Osteocyte (in vitro differentiated cells): ENCODE measurements at places on chromosomes 12 and 14. TPM values are rescaled to one million over a fixed set of nuclear protein-coding genes. Genes with fewer than 3 reads are reported as not detected.

The TMEM121 gene
- total RNA-seq: 3.3 and 3.6 TPM in 2 replicates

DNA sequence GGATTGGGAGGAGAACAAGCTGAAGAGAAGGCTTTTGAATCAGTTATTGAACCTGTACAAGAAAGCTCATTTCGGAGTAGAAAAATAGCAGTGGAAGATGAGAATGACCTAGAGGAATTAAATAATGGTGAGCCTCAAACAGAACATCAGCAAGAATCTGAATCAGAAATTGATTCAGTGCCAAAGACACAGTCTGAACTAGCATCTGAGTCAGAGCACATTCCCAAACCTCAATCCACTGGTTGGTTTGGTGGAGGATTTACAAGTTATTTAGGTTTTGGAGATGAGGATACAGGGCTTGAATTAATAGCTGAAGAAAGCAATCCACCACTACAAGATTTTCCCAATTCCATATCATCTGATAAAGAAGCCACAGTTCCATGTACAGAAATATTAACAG is 13.5 kb downstream of the MIA2 start:
- no peaks in the 10 kb centered on the region for H3K36me3 ChIP-seq
- H3K4me3 ChIP-seq: no peak overlapping the region

GRCh38 chr12:15863372-15863771 is 18.8 kb upstream of the STRAP start:
- no peak for DNase-seq
- no peak overlapping the region for H3K27ac ChIP-seq
- H3K36me3 ChIP-seq: no peaks in the 10 kb centered on the region
- no peaks in the 10 kb centered on the region for H3K27me3 ChIP-seq

The GZMH gene
- not detected in 2 replicates for total RNA-seq

GRCh38 chr12:132456186-132456943 is 33.6 kb upstream of the FBRSL1 start:
- peaks cover 14% of the 10 kb centered on the region for H3K27me3 ChIP-seq
- no peak overlapping the region for H3K4me3 ChIP-seq
- no peak overlapping the region for H3K27ac ChIP-seq
- DNase-seq: no peak
- peaks cover 4% of the 10 kb centered on the region for H3K4me1 ChIP-seq
- H3K36me3 ChIP-seq: no peaks in the 10 kb centered on the region

DNA sequence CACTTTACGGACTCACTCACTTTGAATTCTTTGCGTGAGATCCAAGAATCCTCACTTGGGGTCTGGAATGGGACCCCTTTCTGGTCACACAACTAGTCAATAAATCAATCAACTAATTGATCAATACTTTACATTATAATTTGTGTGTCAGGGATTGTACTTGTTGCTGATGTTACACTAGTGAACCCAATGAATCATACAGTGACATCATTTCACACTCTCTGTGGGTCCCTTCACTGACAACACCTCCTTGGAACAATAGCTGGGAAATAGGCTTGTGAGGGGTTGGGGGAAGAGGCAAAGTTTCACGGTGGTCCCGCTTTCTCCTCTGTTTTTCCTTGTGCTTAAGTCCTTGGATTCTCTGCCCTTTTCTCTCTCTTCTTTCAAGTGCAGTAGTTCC is 35.0 kb downstream of the TPH2 start:
- H3K27ac ChIP-seq: no peak overlapping the region
- H3K27me3 ChIP-seq: peaks cover 16% of the 10 kb centered on the region
- no peaks in the 10 kb centered on the region for H3K36me3 ChIP-seq
- no peak overlapping the region for H3K4me3 ChIP-seq
- H3K4me1 ChIP-seq: no peaks in the 10 kb centered on the region

DNA sequence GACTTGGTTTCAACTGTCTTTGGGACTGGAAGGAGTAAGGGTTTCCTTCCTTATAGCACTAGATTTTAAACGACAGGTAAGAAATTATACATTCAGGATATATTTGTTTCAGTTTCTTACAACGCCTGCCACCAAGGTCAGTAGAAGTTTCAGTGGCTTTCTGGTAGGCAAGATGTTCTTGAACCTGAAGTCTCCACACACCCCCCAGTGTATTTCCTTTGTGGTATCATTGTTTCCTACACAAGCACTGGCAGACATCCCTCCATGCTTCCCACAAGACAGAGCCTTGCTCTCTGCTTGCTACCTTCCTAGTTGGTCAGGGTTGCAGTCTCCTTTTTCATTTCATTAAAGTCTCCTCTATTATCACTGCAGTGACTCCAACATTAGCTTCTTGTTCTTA is 283.1 kb downstream of the FLRT2 start:
- no peak overlapping the region for H3K4me3 ChIP-seq
- H3K27me3 ChIP-seq: no peaks in the 10 kb centered on the region
- H3K36me3 ChIP-seq: no peaks in the 10 kb centered on the region

DNA sequence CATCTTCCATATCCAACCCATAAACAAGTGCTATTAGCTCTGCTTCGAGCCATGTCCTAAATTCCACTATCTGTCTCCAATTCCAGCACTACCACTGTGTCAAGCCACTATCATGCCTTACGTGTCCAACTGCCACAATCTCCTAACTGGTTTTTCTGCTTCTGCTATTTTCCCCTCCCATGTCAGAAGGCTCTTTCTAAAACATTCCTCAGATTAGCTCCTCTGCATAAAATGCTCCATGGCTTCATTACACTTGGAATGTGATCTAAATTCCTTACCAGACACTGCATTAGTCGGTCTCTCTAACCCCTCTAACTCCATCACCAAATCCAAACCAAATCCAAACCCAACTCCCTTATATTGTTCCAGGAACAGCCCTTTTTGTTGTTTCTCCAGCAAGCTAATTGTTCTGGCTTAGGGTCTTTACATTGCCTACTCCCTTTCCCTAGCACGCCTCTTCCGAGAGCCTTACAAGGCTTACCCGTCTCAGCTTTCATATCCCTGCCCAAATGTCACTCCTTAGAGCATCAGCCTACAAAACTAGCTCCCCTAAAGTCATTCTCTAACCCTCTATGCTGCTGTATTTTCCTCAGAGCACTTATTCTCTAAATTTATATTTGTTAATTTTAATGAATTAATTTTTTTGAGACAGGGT is 139.7 kb downstream of the HELB start:
- H3K27me3 ChIP-seq: no peaks in the 10 kb centered on the region
- no peak for DNase-seq
- no peaks in the 10 kb centered on the region for H3K4me1 ChIP-seq
- H3K36me3 ChIP-seq: no peaks in the 10 kb centered on the region
- no peak overlapping the region for H3K4me3 ChIP-seq

DNA sequence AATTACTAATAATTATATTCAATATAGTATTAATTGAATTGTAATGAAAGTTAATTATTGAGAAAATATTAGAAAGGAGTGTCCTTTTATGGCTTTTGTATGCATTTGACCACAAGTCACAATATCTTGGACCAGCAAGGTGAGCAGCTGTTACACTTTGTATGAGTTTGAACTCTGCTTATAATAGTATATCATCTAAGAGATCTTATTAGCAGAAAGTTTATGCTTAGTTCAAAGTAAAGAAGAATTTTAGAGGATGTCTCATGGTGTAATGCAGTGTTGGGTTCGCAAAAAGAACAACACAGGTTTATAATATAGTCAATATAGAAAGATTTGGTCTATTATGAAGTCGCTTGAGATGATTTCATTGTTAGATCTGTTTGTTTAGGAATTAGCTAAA is 2.0 kb upstream of the TRIM9 start:
- no peak overlapping the region for H3K27ac ChIP-seq
- H3K4me3 ChIP-seq: no peak overlapping the region
- peaks cover 26% of the 10 kb centered on the region for H3K4me1 ChIP-seq

The CDCA3 gene
- 8.0 and 9.2 TPM in 2 replicates for total RNA-seq

GRCh38 chr12:24898185-24898584 is 50.7 kb downstream of the BCAT1 start:
- DNase-seq: no peak
- no peaks in the 10 kb centered on the region for H3K27me3 ChIP-seq
- H3K4me3 ChIP-seq: no peak overlapping the region
- H3K4me1 ChIP-seq: peaks cover 46% of the 10 kb centered on the region

GRCh38 chr14:36174767-36175424 is 1.6 kb downstream of the PTCSC3 start:
- peaks cover 7% of the 10 kb centered on the region for H3K27me3 ChIP-seq
- H3K27ac ChIP-seq: no peak overlapping the region
- H3K4me1 ChIP-seq: no peaks in the 10 kb centered on the region
- H3K36me3 ChIP-seq: no peaks in the 10 kb centered on the region
- no peak for DNase-seq

DNA sequence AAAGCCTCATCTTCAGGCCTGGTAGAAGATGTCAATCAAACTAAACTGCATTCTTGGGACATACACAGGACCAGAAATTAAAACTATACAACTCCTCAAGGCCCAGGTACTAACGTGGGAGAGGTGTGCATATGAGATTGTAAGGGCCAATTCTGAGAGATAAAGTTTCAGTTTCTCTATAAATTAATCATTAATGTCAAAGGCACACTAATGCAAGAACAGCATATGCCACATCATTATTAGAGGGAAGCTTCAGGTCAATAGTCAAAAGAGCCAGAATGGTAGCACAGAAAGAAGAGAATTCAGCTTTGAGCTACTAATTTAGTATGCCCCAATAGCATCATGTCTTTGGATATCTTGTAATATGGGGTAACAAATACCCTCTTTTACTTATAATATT is 744.9 kb upstream of the MGAT4C start:
- no peaks in the 10 kb centered on the region for H3K4me1 ChIP-seq
- no peak for DNase-seq
- no peak overlapping the region for H3K27ac ChIP-seq
- peaks cover 4% of the 10 kb centered on the region for H3K27me3 ChIP-seq
- H3K36me3 ChIP-seq: no peaks in the 10 kb centered on the region

The CBLN3 gene
- 5.5 and 6.1 TPM in 2 replicates for total RNA-seq

DNA sequence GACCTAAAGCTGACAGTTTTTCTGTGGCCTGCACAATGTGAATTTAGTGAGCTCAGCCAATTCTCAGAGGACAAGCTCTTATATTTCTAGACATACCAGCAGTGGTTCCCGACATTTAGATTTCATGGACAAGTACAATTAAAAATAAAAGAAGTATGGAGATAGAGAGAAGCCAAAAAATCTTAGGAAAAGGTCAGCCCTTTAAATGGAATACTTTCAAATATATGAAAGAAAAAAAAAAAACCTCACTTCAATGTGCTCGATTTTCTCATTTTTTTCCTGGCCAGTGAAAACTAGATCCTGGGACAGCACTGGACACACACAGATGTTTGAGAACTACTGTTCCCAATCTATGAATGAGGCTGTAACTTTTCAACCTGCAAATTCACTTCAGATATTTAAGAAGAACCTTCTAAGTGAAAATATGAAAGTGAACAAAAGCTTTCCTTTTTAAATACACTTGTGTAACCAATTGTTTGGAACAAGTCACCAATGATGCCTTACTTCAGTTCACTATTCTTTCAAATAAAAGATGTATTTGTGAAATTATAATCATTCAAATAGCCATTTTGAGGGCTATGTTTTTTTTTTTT is 109.4 kb downstream of the SLC38A1 start:
- peaks cover 4% of the 10 kb centered on the region for H3K36me3 ChIP-seq
- no peak overlapping the region for H3K4me3 ChIP-seq
- H3K4me1 ChIP-seq: peaks cover 24% of the 10 kb centered on the region
- no peaks in the 10 kb centered on the region for H3K27me3 ChIP-seq
- no peak for DNase-seq
- H3K27ac ChIP-seq: no peak overlapping the region

The KERA gene
- total RNA-seq: not detected in 2 replicates

The FLRT2 gene
- 168 and 181 TPM in 2 replicates for total RNA-seq

The ABCD2 gene
- total RNA-seq: not detected in 2 replicates

DNA sequence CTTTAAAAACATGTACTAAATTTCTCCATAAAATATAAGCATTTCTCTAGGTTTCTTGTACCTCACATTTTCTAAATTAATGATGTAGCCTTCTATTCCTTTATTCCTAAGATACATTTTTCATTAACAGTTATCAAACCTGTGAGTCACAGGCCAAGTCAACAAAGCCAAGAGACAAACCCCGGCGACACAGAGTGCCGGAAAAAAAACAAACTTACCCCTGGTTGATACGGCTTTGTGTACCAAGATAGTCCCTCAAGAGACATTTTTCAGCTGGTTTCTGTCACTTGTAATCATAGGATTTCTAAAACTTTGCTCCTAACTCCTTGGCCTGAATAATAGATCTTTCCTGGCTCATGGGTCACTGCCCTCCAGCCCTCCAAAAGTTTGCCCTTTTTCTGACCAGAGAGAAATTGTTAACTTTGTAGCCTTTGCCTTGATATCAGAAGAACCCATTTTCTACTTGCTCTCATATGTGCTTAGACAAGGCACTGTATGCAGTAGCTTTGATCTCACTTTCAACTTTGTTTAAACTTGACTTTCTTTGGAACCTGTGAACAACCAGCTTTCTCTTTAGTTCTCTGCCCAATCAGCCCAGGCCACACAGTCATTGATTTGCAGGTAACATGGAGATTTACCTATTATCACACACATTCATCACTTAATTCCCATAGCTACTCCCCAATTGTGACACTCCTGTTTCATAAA is 172.2 kb downstream of the PRKD1 start:
- no peak for DNase-seq
- no peak overlapping the region for H3K27ac ChIP-seq
- no peaks in the 10 kb centered on the region for H3K36me3 ChIP-seq
- H3K4me1 ChIP-seq: peaks cover 4% of the 10 kb centered on the region
- H3K4me3 ChIP-seq: no peak overlapping the region

The LRFN5 gene
- total RNA-seq: 0.16 TPM in 1 of 2 replicates, not detected in the other

DNA sequence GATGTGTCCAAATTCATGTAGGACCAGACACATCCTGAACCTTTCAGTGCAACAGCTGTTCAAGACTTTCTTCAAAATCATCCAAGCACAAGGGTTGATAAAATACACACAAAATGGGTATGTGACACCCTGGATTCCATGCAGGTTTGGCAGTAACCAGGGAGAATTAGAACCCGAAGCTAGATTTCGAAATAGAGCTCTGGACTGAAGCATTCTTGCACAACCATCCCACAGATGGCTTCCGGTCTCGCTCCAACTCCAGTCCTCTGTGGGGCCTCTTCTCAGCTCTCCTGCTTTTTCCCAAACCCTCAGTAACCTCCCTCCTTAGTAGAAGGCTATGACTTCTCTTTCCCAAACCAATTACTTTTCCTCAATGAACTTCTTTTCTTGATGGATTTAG is 171.3 kb downstream of the TTC7B start:
- H3K27me3 ChIP-seq: no peaks in the 10 kb centered on the region
- no peak for DNase-seq
- H3K4me3 ChIP-seq: no peak overlapping the region

The RPGRIP1 gene
- not detected in 2 replicates for total RNA-seq
